ENCODE measurements at places on chromosomes 11 and 22.

DNA sequence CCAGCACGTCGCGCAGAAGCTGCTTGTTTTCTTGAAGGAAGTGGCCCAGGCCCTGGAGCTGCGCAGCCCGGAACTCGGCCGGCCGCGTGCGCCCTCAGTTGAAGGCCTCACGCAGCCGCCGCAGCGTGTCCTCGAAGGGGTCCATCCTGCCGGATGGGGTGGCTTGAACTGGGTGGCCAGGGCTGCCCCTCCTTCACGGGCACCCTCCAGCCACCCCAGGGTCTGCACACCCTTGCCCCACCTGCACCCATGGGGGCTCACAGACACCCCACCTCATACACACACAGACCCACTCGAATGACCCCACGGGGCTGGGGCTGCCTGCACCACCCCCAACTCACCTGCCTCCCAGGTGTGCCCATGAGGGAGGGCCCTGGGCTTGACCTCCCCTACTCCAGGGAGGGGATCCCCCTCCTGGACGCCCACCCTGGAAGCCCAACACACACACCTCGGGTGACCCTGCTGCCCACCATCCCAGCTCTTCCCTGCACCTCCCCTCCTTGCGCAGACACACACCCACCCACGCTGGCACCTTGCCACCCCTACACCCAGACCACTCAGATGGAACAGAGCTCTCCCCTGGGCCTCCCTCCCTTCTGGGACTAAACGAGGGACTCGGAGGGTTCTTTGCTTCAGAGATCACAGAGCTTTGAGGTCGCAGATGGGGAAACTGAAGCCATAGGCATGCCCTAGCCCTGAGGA, 6.8 kb downstream of the ALDH3B2 start:
- DNase-seq = no peak

DNA sequence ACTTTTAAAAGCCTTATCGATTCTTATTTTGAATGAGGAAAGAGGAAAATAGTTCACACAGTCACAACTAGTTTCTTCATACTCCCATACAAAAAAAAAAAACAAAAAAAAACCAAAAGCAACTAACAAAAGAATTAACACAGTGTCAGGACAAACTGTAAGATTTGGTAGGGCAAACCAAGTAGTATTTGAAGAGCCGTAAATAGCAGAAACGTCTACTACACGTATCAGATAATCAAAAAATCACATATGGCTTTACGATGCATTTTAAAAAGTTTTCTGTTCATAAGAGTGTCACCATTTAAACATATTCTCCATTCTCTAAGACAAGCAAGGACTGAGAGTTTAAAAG, 2.3 kb downstream of the PICALM start:
- no peak for DNase-seq

DNA sequence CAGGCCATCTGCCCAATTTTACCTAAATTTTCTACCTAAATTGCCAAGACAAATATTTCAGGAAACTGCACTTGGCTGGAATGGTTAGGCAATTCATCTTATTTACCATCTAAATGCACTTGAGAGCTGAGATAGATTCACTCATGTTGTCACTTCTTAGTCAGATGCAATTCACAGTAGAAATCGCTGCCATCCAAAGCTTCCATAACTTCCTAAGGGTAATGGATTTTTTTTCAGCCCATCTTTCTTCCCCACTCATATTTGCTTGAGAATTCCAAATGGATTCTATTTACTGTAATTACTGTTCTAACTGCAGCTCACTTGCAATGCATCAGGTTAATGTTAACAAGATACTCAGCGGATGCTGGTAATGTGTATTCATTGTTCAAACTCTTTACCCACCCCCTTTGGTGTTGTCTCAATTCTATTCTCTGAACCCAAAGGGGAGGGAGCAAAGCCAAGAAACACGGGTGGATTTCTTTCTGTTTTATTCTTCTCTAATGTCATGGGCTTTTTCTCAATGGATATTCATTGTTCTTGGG, 96.0 kb downstream of the TENM4 start:
- no peak for DNase-seq

- DNase-seq = no peak
Measured at GRCh38 chr22:27212617-27213177, 555.3 kb downstream of the MIAT start.

- DNase-seq = no peak
Measured at GRCh38 chr11:26719289-26719973, 2.4 kb downstream of the SLC5A12 start.

GRCh38 chr11:43574949-43575912, 105.3 kb upstream of the HSD17B12 start:
- peak; percentile 42 for DNase-seq

GRCh38 chr11:110100476-110101240, 7.5 kb downstream of the ZC3H12C start:
- DNase-seq = no peak

DNA sequence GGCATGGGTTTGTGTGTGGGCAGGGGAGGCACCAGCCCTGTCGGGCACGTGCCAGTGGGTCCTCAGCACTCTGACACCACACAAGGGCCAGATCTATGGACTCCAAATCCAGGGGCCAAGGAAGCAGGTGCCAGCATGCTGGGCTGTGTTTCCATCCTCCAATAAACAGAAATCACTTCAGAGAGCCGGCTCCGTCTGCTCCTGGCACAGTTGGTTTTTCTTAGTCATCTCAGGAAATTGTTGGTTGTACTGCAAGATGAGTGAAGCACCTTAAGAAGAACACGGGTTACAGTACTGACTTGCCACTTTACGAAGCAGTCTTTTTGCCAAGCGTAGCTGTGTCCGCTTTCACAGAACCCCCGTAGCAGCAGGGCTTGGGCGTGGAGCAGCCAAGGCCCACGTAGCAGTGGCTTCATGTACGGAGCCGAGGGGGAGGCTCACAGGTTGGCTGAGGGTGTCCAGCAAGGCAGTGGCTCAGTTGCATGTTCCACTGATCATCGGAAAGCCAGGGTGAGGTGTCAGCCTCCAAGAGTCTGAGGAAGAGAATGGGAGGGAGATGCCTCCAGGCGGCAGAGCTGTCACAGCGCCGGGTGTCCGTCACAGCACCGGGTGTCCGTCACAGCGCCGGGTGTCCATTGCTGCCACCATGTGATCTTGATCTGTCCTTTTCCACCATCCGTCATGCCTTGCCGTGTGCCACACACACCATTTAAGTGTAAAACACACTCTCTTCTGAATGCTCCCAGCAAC, 314.9 kb downstream of the CTTN start:
- DNase-seq = no peak

- DNase-seq = no peak
Measured at GRCh38 chr11:77505956-77506355, 32.1 kb upstream of the PAK1 start.

DNA sequence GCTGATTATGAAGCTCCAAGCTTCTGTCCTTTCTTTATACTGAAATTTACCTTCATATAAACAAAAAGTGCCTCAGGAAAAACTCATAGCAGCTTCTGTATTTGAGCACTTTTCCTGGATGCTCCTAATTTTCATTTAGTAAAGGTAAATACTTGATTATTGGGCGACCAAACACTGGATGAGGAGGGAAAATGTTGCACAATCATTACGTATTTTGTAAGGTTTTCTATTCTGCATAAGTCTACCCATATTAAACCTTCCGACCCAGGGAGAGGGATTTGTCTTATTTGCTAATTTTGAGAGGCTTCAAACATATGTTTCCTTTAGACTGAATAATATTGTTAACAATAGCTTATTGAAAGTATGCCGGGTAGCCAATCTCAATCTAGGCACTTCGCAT, 4.3 kb upstream of the SLC6A5 start:
- no peak for DNase-seq

- no peak for DNase-seq
Measured at GRCh38 chr22:28239941-28240340, 320.9 kb upstream of the PITPNB start.

- DNase-seq = no peak
Measured at GRCh38 chr11:74696939-74697675, 34.1 kb downstream of the CHRDL2 start.

- no peak for DNase-seq
Measured at GRCh38 chr11:111693224-111693937, 72.8 kb downstream of the PPP2R1B start.

DNA sequence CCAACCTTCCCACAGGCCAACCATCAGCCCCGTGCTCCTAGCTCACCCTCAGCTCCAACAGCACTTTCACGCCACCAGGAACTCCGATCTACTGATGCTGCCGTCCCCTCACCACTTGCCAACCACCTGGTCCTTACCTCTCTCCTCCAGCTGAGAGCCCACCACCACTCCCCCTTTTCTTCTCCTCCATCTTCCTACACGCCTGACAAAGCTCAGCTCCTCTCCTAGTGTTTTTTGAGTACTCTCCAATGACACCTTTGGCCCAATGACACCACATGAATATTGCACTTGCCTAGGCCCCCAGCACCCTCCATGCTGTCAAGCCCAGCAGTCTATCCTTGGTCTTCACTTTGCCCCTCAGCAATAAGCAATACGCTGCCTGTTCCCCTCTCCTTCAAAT, 30.7 kb downstream of the HIRA start:
- no peak for DNase-seq

DNA sequence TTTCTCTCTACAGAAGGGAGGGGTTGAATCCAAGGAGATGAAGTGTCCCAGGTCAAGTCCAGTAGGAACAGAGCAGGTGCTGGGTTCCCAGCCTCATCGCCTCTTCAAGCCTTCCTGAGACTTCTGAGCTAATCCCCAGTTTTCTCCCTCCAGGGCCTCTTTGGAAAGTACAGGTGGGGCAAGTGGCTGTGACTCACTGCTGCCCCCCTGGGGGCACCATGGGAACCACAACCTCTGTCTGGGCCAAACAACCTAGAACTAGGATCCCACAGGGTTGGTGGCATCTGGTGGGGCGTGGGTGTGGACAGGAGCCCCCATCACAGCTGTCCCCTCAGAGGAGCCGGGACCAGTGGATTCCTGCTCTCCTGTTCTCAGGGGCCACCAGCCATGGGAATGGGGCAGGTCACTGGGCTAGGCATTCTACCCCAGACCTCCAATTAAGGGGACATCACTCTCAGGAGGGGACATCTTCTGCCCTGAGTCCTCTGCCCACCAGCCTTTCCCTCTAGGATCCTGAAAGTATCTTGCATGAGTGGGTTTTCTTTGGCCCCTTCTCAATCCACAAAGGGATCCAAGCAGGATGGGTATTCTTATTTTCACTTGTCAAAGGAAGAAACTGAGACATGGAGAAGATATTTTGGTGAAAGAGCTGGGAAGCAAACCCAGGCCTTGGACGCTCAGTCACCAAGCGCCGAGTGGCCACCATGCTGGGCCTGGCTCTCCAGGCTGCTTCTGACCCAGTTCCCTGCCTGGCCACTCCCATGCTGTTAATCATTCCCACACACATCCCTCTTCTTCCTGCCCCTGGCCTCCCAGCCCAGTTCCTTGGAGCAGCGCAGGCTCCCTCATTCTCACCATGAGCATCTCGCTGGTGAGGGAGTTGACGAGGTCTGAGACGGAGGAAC, 23.8 kb downstream of the LRRC10B start:
- no peak for DNase-seq

- DNase-seq = no peak
Measured at GRCh38 chr11:109929308-109929707, 163.9 kb upstream of the ZC3H12C start.

GRCh38 chr22:19167106-19167869, 11.2 kb downstream of the SLC25A1 start:
- DNase-seq = no peak

- no peak for DNase-seq
Measured at GRCh38 chr11:121543836-121544380, 91.1 kb upstream of the SORL1-AS1 start.

GRCh38 chr11:125315079-125315740, 150.7 kb downstream of the PKNOX2 start:
- no peak for DNase-seq

- peak; percentile 15 for DNase-seq
Measured at GRCh38 chr11:2156416-2157182, 4.4 kb downstream of the INS start.

DNA sequence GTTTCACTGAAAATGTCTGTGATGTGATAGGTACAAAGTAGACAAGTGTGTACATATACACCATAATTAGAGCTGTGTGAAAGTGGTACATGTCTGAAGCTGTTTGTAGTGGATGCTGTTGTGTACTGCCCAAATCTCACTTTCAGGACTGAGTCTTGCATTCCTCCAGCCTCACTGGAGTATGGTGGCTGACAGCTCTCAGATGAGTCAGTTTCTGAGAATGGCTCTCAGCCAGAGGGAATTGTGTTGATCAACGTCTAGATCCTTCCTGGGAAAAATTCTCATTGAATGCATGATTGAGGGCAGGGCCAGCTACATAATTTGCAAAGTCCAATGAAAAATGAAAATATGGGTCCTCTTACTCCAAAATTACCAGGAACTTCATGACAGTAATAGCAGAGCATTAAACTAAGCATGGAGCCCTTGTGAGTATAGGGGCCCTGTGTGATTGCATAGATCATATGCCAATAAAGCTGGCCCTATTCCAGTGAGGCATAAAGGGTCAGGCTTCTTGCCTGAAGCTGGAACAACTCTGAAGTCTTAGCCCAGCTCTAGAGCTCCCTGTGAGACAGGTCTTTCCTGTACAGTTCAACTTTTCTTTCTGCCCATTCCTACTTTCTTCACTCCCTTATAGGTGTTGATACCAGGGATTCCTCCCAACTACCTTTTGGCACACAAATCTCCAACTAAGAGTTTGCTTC, 10.8 kb upstream of the CYP2R1 start:
- no peak for DNase-seq
